Non-pigmented ciliary epithelial cell (primary cell): ENCODE measurements at places on chromosomes 5 and 9.

DNA sequence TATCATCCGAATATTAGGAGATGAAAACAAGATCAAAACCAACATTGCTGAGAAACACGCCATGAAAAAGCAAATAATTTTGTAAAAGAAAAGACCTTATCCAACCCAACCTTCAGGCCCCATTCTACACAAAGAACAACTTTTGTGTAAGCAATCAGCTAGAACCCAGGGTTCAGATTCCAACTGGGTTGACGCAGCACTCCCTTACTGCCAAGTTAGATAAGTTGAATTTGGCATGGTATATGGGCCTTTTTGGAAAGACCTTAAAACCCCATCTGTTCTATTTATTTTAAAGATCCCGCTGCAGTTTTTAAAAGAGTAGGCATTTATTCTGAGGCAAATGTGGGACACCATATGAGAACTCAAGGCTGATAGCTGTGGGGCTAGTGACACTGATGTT is 2033.8 kb upstream of the WWC1 start:
- no peak for DNase-seq

- no peak for DNase-seq
These were observed 282.7 kb upstream of the POU5F2 start for GRCh38 chr5:94024101-94024500.

DNA sequence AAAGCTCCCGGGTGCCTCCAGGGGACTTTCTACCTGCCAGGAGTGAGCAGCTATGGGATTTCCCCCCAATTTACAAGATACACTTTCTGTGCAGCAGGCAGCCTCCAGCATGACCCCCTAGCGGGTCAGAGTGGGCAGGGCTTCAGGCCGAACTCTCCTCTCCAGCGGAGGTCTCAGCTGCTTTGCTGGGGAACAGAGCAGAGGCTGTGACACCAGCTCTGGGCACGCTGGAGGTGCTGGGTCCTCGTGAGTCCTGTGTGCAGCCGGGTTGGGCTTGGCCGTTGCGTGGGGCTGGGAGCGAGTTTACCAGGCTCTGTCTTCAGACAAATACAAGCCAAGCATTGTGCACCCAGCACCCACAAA is 2.9 kb downstream of the NRARP start:
- no peak for DNase-seq

GRCh38 chr9:2242831-2243330 is 227.7 kb downstream of the SMARCA2 start:
- no peak for DNase-seq

DNA sequence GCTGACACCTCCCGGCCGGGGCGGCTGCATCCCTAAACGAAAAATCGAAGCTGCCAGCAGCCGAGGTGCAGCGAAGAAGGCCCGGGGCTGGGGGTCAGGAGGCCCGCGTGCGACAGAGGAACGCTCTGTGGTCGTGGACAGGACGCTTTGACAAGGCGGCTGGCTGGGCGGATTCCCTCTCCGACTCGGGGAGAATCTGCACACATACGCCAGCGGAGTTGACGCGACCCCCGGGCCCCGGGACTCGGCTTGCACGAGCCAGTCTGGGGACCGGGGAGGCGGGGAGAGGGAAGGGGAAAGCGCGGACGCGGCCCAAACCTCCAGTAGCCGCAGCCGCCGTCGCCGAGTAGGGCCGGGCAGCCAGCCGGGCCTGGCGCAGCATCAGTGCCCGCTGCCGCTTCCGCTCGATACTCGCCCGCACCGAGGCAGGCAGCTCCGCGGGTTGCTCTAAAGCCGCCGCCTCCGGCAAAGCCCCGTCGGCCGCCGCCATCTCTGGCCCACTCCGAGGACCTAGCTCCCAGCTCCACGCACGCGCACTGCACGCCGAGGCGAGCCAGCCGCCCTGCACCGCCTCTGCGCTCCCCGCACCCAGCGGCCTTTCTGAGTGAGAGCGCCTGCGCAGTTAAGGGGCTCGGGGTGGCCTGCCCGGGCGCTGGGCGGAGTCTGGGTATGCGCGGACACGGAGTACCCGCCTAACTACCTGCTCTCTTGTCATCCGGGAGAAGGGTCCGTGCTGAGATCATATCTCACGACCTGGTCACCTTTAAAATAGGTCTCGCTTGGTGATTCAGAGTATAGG is at the start of gene XPA:
TSS of gene XPA (minus strand) at position 538 of the 799 bp plus-strand sequence. CDS start at position 490, 48 bp downstream.
- peak; percentile 40 for DNase-seq

DNA sequence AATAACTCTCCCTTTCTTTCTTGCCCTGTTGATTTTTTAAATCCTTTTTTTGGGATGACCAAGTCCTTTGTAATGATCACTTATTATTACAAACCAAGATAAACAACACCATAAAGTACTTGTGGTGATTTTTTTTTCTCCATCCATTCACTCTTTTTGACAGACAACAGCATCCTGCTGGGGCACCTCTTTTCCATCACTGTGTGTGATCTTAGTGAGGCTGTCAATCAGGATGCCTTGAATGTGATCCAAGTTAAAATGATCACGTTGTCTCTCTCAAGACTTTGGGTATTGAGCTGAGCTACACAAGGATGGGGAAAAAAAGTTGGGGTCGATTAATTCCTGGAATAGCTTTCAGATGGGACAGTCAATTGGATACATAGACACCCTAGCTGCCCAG is 73.6 kb upstream of the PPP2R2B start:
- DNase-seq: no peak

GRCh38 chr9:2096376-2096970 is 81.3 kb downstream of the SMARCA2 start:
- DNase-seq: no peak

DNA sequence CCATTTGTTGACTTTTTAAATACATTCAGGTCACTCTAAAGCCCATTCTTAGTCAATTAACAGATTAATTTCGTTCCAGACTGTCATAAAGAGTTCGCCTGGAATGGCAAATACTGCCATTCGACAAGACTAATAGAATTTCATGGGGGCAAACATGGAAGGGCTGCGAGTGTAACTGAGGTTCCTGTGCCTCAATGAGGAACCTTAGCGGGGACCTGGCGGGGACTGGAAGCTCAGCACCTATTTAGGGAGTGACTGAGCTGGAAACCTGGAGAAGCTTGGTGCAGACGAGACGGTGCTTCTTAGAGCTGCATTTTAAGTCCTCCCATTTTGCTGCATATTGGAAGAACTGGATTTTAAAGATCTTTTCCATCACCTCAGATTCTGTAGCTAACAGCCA is 3.4 kb downstream of the VCAN start:
- no peak for DNase-seq

DNA sequence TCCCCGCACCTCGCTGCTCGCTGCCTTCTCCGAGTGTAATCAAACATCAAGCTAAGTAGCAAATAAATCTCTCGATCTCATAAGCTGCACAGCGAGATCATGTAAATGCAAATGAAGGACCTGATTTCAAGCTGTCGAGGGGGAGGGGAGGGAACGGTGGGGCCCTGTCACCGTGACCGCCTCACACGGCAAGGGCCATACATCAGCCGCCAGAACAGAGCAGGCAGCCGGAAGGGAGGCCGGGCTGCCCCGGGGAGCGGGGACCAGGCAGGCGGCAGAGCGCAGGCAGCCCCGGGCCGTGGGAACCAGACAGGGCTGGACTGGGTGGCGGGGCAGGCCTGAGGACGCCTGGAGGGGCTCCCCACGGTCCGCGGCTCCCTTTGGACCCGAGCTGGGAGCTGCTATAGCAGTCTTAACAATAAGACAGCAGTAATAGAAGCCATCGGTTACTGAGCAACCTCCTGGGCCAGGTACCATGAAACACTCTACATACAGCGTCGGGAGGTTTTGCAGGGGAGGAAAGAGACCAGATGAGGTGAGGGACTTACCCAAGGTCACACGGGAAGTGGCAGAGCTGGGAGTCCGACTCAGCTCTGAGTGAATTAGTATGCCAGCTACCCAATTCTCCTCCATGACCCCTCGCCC is 76.8 kb downstream of the CFAP77 start:
- no peak for DNase-seq

DNA sequence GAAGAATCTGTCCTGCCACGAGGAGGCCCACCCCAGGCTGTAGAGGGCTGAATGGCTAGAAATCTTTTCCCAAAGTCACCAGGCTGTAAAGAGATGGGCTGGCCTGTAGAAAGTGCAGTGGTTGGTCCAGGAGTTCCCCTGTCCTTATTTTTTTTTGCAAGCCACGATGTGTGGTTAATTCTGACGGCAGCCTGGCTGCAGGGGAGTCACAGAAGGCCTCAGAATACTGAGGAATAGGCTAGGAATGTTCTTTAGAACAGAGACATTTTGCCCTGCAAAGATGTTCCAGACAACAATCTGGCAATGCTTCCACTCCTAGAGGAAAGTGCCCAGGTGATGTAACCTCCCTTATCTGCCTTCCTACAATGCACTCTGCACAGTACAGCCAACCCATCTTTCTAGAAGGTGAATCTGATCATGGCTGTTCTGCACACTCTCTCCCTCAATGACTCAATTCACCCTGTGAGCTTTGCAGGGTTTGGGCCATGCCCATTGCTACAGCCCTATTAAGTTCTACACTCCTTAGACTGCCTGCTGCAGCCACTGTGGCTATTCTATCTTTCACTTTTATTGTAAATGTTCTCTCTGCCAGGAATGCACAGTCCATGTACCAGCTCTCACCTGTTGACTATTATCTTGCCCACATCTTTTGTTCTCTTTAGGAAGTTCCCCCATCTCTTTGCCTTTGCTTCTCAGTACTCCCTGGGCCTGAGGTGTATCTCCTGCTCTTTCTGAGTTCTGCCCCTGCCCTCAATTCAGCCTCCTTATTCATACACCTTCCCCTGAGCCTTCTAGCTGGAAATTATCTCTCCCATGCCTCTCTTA is 377.8 kb upstream of the CLINT1 start:
- peak; percentile 45 for DNase-seq

GRCh38 chr9:20271096-20271495 is 351.2 kb downstream of the MLLT3 start:
- no peak for DNase-seq

- DNase-seq: peak; percentile 35
These were observed 103.8 kb upstream of the ZNF618 start for GRCh38 chr9:113772121-113772810.

- no peak for DNase-seq
These were observed 36.7 kb upstream of the SLC2A8 start for GRCh38 chr9:127360250-127360649.

DNA sequence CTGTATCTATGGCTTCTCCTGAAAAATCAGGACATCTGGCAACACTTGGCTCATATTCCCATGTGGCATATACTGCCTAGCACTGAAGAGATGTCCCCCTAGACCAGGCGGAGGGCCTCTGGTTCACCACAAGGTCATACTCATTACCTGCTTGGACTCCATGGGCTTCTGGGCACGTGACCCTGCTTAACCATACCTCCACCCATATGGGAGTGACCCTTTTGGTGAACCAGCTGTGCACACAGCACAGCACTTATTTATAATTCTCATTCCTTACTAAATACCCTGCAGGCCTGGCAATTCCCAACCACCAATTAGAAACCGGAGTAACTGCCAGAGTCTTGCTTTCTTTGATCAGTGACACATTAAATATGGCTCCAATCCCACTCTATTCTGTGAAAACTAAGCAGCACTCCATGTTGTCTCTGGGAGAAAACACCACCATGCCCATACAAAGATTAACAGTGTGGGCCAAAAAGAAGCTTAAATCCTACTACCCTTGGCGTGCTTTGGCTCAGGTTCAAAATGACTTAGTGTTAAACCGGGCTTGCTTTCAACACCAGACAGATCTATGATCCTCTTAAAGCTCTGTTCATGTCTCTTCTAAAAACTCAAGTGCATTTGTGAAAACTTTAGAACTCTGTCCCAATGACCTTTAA is 57.7 kb downstream of the MTMR12 start:
- no peak for DNase-seq

- no peak for DNase-seq
These were observed 13.5 kb downstream of the IL12B start for GRCh38 chr5:159316519-159317383.

DNA sequence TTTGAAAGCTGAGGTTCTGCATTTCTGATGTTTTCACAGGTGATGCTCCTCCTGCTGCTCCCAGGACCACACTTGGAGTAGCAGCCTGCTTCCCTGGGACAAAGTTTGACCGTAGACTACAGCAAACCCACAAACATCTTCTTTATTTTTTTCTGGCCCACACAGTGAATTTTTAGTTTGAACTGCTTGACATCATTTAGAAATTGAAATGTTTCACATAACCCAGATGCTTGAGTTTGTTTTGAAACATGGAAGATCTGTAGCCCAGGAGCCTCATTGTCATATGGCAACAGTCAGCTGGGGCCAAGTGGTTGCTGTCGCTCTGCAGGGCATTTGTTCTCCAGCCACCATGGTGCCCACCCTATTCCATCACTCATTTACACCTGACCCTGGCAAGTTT is 8.4 kb downstream of the SH3TC2 start:
- no peak for DNase-seq

- DNase-seq: peak; percentile 13
These were observed 100.7 kb downstream of the GAS1 start for GRCh38 chr9:86846656-86847055.

DNA sequence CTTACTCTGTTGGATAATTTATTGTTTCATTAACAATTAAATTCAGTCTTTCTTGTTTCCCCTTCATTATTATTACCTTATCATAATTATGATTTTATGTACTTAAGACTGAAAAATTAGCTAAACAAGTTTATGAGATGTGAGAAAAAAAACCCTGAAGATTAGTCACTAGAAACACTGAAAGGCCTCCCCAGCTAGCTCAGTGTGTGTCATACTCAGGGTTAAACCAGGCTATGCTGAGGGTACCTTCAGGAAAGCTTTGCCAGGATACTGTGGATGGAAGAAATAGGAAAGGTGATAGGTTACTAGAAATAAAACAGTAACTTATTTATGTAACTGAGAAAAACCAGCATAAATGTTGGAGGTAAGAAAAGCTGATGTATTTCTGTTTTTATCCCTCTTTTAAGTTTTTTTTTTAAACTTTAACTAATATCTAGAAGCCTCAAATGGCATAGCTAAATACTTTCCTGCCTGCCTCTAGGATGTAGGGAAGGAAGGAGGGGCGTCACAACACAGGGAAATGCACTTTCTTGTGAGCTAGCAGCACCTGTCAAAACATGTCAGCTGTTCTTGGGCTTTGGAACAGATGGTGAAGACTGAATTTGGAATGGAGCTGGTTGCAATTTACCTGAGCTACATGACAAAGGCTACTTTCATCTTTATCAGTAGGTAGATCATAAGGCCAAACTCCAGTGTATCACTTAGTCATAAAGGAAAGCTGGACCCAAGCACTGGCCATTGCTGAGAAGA is 24.2 kb downstream of the NMRK1 start:
- DNase-seq: no peak

DNA sequence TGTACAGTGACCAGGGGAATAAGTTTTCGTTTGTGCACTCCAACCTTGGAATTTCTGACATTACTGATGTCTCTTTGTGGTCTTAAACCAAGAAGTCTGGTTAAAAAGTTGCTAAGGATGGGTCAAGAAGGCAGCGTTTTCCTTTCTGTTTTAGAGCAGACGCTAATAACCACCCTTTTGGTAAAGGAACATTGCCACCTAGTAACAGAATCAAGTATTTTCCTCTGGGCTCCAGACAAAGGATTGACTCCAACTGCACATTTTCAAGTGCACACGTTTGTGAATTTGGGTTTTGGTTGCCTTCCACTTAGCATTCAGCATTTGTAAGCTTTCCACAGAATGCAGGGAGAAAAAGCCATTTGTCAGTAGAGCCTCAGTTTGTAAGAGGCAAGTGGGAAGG is 22.2 kb upstream of the CEP78 start:
- no peak for DNase-seq

GRCh38 chr5:79898611-79899010 is 92.5 kb downstream of the MTX3 start:
- DNase-seq: no peak

- no peak for DNase-seq
These were observed 2.4 kb upstream of the LCN8 start for GRCh38 chr9:136760424-136760823.

GRCh38 chr5:160441311-160441781 is 19.7 kb downstream of the PTTG1 start:
- DNase-seq: no peak
